ENCODE measurements at places on chromosomes 3 and 15.

- DNase-seq, result no peak
Observed at GRCh38 chr15:78035321-78035751, 42.2 kb downstream of the TBC1D2B start.

GRCh38 chr3:10164546-10165393 is at the start of gene IRAK2:
IRAK2 (plus strand) TSS chr3:10164919; CDS start chr3:10164955, 36 bp downstream.
- DNase-seq, result no peak

- DNase-seq, result no peak
Observed at GRCh38 chr3:111314181-111314873, 227.7 kb upstream of the CD96 start.

- DNase-seq, result no peak
Observed at GRCh38 chr3:151230646-151231045, 27.6 kb upstream of the GPR171 start.

DNA sequence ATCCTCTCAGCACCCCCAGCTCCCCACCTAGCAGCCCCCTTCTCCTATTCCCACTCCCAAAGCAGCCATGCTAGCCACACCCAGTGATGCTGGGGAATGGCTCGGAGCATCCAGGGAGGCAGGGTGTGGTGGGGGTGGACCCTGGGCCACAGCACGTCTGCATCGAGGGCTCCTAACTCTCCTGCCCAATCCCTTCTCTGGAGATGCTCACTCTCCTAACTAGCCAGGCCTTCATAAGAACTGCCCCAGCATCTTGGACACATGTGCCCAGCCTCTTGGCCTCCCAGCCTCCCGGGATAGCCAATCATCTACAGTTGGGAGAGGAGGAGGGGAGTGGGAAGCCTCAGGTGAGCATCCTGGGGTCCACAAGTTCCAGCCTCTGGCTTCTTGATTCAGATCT is 2.7 kb downstream of the PCBP4 start:
- no peak for DNase-seq

Measured in iPS DF 19.7 (cell line).